ENCODE measurements at places on chromosomes 5 and 9.

DNA sequence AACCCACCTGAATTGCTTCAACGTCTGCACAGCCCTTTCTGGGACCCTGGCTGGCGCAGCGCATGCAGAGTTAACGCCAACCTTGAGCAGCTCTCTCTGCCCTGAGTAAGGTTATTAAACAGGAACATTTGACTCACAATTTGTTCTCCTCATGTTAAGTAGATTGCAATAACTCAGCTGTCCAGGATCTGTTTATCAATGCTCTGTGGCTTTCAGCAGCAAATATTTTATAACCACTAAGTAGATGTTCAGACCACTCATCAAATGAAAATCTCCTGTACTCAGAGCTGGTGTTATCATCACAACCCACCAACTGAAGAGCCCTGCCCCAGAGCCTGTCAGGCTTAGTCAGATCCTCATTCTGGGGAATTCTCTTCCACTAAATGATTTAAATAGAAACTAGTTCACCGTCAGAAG is 403.0 kb downstream of the ZNF608 start:
- no peak for DNase-seq

DNA sequence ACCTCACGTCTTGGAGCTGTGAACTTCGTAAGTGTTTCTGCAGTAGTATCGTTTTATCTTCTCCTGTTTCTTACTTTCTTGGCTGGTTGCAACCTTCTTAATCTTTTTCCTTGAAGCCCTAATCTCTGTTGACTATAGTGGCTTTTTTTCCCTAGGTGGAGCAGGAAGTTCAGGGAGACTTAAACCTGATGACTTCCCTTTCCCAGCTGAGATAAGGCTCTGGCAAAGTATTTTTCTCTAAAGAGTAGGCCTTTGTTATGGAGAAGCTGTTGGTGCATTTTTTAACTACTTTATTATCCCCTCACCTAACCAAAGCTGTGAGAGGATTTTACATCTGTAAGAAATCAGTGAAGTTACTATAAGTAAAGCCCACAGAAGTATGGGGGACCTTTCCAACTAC is 723.1 kb upstream of the RIOK2 start:
- DNase-seq, result no peak

DNA sequence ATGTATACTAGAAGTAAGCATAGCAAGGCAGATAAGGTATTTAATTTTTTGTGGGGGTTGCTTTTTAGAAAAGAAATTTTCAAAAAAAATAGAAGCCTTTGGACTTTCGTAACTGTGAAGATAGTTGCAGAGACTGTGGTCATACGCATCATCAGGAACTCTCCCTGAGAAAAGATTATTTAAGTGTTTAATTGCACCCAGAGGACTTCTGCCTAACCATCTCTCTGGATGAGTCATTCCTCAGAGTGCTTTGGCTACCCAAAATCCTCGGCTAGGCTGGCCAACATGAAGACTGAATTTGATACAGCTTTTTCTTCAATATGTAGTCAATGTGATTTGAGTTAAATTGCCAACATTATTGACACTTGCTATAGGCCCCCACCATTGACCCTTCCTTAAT is 296.4 kb downstream of the TLR4 start:
- no peak for DNase-seq

- no peak for DNase-seq
Observed at GRCh38 chr5:132182359-132183040, 45.2 kb downstream of the P4HA2 start.

DNA sequence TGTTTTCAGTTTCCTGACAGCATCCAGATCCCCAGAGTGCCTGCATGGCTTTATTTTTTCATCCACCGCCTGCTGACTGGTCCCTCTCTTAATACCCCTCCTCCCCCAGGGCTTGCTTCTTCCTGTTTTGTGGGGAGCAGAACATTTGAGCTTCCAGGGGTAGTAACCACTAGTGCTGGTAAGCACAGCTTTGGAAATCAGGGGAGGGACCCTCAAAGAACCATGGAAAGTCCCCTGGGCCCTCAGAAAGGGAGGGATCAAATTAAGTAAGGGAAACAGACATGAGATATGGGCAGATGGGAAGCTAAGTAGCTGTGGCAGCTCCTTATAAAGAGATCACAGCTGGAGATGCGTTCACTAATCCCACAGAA is 26.8 kb downstream of the GRIA1 start:
- no peak for DNase-seq

DNA sequence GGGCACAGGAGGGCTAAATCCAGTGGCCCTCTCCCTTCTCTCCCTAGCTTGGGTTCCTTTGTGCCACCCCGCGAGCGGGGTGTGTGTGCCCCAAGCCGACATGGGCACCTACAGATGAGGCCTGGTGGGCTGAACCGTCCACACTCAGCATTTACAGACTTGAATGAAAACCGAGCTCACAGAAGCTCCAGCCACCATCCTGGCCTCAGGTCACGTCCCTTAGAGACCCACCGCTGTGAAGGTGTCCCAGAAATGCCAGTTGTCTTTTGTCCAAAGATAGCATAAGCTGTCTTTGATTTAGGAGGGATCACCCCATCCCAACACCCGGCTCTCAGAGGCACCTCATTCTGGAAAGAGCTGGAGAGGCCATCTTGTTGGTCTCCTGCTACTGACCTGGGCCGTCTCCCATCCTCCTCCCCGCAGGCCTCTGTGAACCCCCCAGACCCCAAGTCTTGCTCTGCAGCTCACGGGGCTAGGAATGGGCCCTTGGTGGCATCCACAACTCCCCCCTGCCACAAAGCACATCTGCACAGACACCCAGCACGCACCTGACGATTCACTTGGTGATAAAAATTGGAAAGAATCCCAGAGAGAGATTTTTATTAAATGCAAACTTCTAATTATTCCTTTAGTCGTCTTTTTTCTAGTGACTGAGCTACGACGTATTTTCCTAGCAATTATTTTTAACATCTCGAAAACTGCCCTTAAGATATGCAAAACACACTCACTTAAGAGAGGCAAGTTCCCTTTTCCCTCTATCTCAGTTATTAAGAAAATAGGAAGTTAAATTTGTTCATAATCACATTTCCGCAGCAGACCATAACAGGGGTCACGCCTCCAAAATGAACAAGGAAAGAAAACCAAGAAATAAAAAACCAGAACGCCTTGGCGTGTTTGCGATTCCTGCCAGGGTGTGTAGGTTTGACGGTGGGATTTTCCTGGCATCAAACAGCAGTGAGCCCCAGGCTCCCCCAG is 80.5 kb upstream of the LMX1B start:
- no peak for DNase-seq

GRCh38 chr9:126612813-126613641 is 701 bp upstream of the LMX1B start:
- no peak for DNase-seq

DNA sequence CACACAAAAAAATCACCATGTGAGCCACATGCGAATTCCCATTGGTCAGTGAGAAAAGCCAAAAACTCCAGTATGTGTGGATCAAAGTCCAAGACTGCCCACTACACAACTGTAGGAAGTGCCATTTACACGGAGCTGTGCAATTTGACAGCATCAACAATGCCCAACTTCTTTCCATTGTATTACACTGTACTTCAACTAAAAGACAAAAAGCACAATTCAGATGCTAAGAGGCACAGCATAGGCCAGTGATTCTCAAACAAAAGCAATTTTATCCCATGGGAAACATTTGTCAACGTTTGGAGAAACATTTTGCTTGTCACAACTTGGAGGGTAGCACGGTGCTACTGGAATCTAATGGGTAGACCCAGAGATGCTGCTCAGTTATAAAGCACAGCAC is 39.8 kb downstream of the IARS1 start:
- no peak for DNase-seq

GRCh38 chr5:123783421-123783820 is 271.4 kb downstream of the CSNK1G3 start:
- DNase-seq, result no peak

- DNase-seq, result no peak
Observed at GRCh38 chr5:74109344-74109743, 483.3 kb downstream of the ARHGEF28 start.

DNA sequence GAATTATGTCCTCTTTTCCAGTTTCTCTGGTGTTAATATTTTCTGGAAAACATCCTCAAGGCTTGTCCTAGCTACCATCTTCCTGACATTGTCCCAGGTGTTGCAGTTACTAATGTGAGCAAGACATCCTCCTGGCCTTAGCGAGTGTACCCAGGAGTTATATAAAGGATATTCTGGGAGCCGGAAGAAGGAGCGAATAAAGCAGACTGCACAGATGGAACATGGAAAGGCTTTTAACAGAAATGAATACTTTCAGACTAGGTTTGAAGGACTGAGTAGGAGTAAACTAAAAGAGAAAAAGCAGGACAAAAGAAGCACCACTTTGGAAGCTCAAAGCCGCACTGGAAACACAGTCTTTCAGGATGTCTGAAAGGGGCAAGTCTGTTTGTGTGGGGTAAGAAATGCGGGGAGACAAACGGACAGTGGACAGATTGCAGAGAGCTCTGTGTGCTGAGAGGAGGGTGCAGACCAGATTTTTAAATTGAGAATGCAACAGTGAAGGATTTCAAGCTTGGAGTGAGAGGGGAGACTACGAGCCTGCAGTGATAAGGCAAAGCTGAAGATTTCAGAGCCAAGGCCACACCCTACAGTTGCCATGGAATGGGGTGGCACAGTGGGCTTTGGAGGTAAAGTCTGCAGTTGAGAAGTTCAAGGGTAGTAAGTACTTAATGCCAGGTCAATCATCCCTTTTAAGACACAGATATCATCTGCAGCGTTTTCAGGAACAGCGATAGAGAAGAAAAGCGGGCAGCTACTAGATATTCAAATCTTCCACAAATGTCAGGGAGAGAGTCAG is 94.1 kb upstream of the TAF11L2 start:
- no peak for DNase-seq

- DNase-seq, result no peak
Observed at GRCh38 chr5:128857076-128857677, 108.1 kb upstream of the SLC27A6 start.

DNA sequence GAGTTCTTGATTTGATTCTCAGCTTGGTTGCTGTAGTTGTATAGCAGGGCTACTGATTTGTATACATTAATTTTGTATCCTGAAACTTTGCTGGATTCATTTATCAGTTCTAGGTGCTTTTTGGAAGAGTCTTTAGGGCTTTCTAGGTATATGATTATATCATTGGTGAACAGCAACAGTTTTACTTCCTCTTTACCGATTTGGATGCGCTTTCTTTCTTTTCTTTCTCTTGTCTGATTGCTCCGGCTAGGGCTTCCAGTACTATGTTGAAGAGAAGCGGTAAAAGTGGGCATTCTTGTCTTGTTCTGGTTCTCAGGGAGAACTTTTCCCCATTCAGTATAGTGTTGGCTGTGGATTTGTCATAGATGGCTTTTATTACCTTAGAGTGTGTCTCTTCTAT is 158.9 kb downstream of the SAXO1 start:
- no peak for DNase-seq

DNA sequence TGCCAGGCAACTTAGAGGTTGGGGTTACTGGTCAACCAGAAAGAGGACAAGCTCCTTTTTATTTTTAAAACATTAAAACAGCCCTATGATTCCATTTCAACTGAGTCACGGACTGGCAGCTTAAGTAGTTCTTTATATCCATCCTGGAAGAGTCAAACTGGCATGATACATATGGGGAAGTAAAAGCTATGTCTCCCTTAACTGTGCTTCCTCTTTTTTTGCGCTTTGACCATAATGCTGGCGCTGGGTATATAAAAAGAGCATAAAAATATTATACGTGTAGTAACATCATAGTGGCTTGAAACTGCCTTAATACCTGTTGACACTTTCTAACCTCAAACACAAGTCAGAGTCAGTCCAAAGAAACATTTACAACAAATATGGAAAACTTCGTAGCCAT is 274.4 kb downstream of the CSNK1G3 start:
- DNase-seq, result no peak

- no peak for DNase-seq
Observed at GRCh38 chr9:13876741-13877140, 437.2 kb downstream of the NFIB start.

DNA sequence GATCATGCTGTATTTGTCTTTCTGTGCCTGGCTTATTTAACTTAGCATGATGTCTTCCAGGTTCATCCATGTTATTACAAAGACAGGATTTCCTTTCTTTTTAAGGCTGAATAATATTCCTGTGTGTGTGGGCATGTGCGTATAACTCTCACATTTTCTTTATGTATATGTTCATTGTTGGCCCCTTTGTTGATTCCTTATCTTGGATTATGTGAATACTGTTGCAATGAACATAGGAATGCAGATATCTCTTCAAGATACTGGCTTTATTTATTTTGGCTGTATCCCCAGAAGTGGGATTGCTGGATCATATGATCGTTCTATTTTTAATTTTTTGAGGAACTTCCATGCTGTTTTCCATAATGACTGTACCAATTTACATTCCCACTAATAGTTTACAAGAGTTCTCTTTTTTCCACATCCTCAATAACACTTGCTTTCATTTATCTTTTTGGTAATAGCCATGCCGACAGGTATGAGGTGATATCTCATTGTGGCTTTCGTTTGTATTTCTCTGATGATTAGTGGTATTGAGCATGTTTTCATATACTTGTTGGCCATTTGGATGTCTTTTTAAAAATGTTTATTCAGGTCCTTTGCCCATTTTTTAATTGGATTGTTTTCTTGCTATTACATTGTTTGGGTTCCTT is 38.0 kb downstream of the CREBRF start:
- no peak for DNase-seq

GRCh38 chr5:41266377-41266776 is 53.0 kb upstream of the C6 start:
- DNase-seq, result no peak

GRCh38 chr9:121707477-121708424 is 56.3 kb downstream of the DAB2IP start:
- DNase-seq, result no peak

DNA sequence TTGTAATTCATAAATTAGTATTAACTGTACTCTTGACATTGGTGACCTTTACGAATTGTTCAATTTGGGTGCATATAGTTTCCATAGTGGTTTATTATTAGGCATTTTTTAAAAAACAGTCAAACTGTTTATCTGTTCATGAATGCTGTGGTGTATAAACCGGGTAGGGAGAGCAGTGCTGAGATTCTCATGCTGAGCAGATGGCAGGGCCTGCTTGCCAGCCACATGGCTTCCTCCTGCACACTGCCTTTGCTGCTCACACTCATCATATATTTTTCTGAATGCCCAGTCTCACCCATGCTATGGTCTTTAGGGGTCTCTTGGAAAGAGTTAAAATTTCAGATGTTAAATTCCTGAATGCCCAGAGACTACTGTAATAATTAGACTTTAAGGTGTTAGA is 40.8 kb downstream of the NNT start:
- DNase-seq, result no peak

- no peak for DNase-seq
Observed at GRCh38 chr9:137612741-137613142, 6.1 kb upstream of the EHMT1 start.

DNA sequence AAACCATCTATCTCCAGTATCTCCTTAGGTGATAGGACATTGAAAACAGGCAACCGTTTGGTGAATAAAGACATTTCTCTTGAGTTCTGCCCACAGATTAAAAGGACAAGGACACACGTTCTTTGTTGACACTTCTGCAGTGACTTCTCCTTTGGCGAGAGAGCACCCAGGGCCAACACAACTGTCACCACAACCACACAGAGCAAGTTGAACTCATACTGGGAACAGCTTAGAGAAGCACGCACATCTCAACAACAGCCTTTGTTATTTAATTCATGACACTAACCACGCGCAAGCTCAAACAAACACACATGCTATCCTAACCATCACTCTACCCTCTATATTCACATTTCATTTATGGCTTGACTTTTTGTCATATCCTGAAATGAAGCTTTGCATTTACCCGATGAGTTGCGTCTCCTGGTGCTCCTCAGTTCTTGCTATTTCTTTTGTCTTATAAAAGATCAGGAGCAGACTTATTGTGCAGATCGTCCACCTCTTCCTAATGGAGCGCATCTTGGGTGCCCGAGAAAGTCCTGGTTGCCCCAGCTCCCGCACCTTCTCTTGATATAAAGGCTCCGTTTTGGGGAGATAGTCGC is 543 bp downstream of the ST8SIA4 start:
- no peak for DNase-seq

GRCh38 chr9:123832858-123833650 is 96.9 kb downstream of the DENND1A start:
- no peak for DNase-seq

All from uterus (tissue), 4 donors.